ENCODE measurements at places on chromosomes 3 and 15. TPM values are rescaled to one million over a fixed set of nuclear protein-coding genes. Genes with fewer than 3 reads are reported as not detected.

DNA sequence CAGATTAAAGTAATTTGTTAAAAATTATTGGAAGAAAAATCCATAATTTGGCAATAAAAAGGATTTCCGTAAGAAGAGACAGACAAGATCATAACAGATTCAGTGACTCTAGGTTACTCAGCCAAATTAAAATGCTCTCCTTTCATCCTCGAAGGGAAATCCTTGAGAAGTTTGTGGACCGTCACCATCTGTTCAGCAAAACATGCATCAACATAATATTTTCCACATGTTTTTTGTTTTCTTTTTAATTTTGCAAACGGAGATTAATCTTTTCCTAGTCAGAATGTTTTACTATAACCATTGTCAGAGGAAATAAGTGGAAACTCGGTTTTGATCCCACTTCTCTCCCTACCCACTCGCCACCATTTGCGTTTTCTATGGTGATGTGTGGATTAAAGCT lies 128.3 kb downstream of the TMCO5A start:
- no peak for DNase-seq

DNA sequence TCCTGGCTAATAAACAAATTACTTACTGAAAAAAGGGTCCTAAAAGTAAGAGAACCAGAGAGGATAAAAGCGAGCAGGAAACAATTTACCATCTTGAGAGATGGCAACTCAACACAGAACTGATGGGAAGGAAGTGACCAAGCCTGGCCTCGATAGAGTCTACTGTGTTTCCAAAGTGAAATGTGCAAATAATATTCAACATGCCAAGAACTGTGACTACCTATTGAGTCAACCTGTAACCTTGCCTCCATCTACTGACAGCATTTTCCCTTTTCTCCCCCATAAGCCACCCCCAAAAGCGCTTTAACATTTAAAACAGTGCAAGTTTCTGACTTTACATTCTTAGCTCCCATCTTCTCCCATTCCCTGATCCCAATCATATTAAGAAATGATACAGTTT lies 75.4 kb upstream of the PSMD6 start:
- no peak for DNase-seq

DNA sequence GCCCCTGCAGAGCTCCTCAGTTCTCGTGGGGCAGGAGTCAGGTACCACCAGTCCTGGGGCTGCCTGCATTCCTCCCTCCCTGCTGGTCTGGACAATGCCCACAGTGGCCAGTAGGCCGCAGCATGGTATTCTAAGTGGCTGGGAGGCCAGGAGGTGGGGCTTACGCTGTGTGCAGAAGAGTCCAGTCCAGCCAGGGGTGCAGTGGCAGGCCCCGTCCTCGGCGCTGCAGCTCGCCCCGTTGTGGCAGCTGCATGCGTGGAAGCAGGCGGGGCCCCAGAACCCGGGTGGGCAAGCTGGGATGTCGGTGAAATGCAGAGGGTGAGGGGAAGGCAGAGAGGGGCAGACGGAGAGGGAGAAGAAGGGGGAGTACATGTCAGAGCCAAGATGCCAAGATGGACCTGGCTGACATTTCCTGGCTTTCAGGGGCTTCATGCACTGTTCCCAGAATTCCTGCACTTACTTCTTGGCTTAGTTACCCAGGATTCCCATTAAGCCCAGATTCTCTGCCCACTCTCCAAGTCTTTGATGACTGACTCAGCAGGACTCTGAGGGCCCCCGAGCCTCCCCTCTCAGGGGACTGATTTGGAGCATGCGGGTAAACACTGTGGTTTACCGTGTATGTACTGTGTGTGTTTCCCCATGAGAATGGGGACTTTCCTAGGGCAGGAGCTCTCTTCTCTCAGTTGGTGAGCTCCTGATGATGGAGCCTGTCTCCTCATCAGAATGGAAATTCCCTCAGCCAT lies 47.5 kb downstream of the RAB11A start:
- peak; percentile 37 for DNase-seq

- no peak for DNase-seq
These were observed 637.7 kb upstream of the TBL1XR1 start for GRCh38 chr3:177835008-177835407.

- DNase-seq: no peak
These were observed 9.2 kb downstream of the EIF3J start for GRCh38 chr15:44545913-44546802.

DNA sequence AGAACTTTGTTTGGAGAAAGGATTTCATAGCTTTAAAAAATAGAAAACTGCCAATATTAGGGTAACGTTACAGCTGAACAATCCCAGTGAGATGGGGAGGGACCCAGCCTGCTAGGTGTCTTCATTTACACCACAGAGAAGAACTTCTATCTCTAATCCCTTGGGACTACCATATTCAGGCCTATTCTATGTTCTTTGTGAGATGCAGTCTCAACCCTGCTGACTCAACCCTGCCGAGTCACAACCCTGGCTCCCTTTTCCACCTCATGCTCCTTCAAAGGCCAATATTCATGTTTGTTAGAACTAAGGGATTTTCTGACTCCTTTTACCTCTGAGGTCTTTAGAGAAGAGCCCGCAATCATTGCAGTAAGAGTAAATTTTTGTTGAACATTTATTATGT lies 350.5 kb downstream of the EPHB1 start:
- no peak for DNase-seq

DNA sequence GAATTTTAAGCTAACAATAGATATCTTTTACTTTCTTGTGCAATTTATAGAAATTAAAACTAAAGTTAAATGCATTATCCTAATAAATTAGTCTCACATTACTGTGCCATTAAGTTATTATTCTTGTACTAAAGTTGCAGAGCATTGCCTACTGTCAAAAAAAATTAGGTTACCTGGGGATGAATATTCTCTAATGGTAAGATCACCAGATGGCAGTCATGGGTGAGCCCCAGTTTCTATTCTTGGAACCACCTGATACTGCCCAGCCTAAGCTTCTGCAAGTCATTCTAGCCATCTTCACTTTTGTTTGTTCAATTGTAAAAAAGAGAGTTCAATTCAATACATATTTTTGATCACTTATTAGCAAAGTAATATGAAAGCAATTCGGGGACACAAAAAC lies 213.2 kb downstream of the CADM2 start:
- no peak for DNase-seq

DNA sequence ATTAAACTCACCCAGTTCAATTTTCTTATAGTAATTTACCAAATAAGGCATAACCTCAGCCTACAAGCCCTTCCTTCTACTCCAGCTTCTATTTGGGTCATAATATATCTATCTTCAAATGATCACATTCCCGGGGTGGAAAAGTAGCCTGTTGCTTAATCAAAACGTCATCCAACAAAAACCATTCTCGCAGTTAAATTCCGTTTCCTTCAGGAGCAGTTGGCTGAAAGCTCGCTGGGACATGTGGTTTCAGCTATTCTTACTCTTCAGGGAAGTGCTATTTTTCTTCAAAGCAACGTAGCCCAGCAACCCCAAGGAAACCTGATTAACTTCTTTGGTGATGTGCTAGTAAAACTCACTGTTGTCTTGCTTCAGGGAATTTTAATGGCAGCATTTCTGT lies 59.6 kb downstream of the MAGI1 start:
- no peak for DNase-seq

DNA sequence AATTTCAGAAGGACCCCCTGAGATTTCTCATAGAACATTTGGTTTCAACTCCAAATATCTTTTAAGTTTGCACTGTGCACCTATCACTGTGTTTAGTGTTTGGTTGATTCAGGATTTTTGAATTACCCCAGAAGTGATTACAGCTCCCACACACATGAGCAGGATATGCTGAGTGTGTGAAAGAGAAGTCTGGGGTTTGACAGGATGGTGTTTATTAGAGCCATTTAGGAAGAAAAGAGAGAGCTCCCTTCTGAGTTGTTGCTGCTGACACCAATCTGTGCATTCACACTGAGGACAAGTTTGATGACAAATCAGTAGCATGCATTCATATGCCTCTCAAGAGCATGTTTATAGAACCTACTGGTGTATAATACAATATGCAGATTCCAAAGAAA lies 118.1 kb downstream of the RPL22L1 start:
- no peak for DNase-seq

DNA sequence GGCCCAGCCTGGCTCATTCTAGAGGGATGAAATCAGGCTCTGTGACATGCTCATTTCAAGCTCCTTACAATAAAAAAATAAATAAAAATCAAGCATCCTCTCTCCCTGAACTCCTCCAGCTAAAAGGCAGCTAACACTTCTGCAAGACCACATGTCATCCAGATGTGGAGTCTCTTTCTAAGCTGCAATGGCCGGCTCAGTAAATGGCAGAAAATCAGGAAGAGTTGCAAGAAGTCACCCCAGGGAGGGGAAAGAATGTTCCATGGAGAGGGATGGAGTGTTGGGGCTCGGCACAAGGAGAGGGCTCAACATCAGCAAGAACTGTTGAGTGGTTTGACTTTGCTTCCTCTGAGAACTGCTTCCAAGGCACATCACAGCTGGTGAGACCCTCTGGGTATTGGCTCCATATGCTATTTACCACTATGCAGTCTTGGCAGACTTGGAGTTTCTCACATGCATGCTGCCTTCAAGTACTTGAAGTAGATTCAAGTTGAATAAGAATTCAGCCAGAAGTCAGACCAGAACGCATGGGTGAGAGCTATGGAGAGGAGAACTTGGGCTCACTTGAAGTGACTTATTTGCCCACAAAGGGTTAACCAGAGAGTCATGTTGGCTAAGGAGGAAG lies 689.0 kb downstream of the NTRK3 start:
- no peak for DNase-seq

DNA sequence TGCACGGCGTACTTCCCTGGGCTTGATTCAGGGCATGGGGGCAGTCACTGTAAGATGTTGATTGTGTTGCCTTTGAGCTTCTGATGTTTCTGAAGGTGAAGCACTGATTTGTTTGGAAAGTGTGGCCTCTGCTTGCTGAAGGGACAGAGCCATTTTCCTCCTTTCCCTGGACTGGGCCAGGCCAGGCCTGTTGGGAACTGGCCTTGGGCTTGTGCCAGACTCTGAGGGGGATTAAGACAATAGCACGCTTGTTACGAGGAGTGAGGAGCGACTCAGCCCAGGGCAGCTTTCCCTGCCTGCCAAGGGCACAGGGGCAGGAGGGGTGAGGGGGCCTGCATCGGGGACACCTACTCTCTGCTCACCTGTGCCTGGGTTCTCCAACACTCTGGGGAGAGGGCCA lies 42.9 kb downstream of the LINGO1 start:
- DNase-seq: peak; percentile 56

DNA sequence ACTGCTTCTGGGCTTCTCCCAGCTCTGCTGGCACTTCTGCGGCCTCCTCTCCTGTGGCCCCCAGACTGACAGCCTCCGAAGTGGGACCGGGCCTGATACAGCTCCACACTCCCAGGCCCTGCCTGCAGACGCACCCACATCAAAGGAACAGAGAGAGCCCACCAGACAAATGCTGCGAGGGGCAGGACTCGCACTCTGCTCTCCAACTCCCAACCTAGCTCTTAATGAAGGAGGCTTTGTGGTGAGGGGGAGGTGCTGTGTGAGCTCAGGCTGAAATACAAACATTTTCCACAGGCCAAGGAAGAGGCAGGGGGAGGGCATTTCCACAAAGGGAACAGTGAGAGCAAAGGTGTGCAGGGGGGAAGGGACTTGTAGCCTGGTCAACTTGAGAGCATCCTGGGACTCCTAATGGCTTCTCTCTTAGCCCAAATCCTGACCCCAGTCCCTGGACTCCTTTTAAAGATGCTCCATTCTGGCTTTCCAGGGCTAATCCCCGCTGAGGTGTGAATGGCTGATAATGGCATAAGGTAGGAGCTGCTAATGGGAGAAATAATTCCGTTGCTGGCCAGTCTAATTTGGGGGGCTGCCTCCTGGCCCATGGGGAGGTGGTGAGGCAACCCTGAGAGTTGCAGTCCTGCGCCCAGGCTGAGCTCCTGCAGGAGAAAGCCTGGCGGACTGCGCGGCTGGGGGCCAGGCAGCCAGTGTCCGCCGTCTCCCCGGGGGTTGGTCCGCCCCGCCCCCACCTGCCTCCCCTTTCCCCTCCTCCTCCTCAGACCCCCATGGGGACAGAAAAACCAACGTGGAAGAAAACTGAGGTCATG lies 9.6 kb downstream of the LINGO1 start:
- DNase-seq: no peak

DNA sequence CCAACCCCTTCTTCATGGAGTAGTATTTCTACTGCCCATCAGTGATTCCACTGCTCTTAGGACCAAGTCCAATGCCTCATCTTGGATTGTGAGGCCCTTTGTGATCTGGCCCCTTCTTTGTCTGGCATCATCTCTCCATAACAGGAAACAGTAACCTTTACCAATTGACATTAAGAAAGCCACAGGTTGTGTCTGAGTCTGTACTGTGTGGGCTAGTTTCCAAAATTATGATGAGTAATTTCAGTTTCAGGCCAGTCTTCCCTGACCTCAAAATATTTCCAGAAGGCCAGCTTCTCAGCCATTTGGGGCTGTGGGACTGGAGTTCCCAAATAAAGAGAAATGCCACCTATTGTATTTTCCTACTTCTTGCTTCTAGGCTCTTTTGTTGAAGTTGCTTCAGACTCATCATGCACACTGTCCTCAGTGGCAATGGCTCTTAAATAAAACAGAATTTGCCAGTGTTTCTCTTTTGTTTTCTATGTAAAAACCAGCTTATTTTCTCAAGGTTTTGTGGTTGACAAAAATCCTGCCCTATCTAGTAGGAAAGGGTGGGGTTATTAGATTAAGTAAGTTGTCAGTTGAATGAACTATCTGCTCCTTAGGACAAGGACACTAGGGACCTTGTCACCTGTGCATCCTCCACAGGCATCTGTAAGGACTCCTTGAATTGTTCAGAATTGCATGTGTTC lies 47.0 kb upstream of the ACKR4 start:
- no peak for DNase-seq

DNA sequence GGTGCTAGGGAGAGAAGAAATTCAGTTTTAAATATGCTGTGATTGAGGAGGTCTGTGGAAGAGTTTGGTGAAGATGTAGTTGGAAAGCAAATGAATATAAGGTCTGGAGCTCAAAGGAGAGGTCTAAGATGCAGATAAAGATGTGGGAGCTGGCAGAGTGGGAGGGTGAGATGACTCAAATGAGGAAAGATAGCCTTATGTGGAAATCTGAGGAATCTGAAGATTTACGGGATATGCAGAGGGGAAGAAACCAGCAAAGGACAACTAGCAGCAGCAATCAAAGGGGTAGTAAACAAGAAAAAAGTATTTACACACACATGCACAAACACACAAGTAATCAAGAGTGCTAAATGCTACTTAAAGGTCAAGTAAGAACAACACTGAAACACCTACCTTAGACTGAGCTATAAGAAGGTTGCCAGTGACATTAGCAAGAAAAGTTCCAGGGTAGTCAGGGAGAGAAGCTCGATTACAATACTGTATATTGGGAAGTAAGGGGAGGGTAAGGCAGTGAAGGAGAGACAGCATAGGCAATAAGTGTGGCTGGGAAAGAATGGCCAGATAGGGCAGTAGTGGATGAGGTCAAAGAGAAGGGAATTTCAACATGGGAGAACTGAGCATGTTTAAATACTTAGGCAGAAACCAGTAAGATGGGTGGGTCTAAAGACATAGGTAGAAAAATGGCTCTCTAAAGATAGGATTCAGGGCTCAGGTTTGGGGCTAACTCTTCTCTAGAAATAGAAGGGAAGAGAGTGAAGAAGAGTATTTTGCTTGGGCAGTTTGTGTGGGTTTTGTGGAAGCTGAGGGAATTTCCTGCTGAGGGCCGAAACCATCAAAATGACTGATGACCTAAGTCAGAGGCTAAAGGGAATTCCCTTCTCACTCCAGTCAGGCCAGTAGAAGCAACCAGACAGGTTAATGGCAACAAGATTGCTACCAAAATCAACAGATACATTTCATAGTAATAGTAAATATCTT lies 8.9 kb downstream of the CMTM6 start:
- DNase-seq: no peak

The FRMD4B gene
- 6.0 TPM for polyA plus RNA-seq

The VIPR1 gene
- polyA plus RNA-seq: 3.4 TPM

The ARIH1 gene
- polyA plus RNA-seq: 11.5 TPM

The CLDN18 gene
- polyA plus RNA-seq: not detected

The PAK2 gene
- 9.8 TPM for polyA plus RNA-seq

The BTLA gene
- not detected for polyA plus RNA-seq

The CKMT1B gene
- 2.7 TPM for polyA plus RNA-seq

The PDE8A gene
- 20.1 TPM for polyA plus RNA-seq

Data from pancreas (tissue), 10 donors.